K562 (cell line): ENCODE measurements at places on chromosomes 5 and 9.

DNA sequence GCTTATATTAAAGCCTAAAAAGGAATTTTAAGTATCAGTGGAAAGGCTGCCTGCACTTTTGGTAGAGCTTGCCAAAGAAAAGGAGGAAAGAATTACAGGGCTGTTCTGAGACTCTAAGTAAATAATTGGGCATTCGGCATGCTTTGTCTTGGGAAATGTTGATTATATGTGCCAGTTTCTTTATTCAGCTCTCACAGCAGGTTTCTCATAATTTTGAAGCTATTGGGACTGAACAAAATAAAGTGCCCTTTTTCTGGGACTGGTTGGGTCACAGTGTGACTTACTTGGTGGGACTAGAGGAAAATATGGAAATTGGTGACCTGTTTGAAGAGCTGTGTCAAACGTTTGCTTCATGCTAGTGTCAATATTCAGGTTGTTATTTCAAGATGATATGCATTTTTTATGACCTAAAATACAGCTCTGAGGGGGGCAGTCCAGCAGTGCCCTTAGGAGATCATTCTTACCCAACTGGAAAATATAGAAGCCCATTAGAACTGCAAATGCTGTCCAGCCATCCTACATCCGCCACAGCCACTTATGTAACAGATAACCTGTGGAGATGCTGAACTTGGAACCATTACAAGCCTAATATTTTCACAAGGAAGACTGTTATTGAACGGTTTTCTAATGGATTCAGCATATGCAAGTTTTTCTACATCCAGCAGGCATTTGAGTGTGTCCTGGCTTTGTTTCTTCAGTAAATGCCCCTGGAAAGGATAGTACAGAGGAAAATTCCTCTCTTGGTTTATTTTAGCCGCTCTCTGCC is 122.4 kb downstream of the SNCAIP start:
- DNase-seq = no peak

- no peak for DNase-seq
Observed at GRCh38 chr9:111190347-111190746, 139.7 kb downstream of the OR2K2 start.

GRCh38 chr9:29211003-29211579 is 1637.8 kb upstream of the C9orf72 start:
- no peak for DNase-seq

- no peak for DNase-seq
Observed at GRCh38 chr5:820245-820644, 30.5 kb downstream of the ZDHHC11 start.
